Activated CD4-positive, alpha-beta memory T cell treated with anti-CD3 and anti-CD28 coated beads, Interleukin-2, amount 10 ng/mL, durations not matched to agents 7 days and 5 days (primary cell): ENCODE measurements at places on chromosomes 16 and 17. TPM values are rescaled to one million over a fixed set of nuclear protein-coding genes. Genes with fewer than 3 reads are reported as not detected.

WNK4 gene
- 0.20 TPM for total RNA-seq

- DNase-seq: peak; percentile 19
These were observed 823 bp downstream of the NBR1 start for GRCh38 chr17:43171586-43172487.

- no peak for DNase-seq
These were observed 4.3 kb upstream of the KANSL1 start for GRCh38 chr17:46197530-46197929.

DNA sequence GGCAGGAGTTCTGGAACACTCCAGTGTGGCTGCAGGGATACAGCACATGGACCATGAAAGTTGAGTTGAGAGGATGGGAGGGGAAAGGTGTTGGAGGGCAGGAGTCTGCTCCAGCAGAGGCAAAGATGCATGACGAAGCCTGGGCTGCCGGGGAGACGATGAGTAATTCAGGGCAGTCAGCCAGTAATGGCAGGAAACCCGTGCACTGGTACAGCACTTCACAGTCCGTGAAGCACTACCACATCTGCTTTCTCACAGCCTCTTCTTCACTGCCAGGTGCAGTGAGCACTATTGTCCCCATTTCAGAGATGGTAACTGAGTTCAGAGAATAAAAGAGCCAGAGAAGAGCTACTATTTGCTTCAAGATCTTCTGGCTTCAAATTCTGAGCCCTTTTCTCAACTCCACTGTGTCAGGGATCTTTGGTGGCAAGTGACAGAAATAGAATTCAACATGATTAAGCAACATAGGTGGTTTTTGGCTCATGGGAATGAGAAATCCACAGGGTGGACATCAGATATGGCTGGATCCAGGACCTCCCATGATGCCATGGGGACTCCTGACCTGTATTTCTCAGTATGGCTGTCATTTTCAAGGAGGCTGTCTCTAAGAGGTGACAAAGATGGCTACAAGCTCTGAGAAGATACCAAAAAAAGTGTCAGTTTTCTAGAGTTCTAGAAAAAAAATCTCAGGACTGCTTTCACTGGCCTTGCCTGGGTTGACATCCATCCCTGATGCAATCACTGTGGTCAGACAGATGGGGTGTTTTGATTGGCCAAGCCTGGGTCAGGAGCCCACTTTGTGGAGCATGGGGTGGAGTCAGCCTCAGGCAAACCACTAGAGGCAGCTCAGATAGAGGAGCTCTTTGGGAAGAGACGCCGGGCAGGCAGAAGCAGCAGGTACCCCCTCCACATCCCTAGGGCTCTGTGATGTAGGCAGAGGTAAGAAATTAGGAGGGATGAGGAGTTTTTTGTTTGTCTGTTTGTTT lies 24.7 kb downstream of the IL21R start:
- DNase-seq: peak; percentile 84
